Stimulated activated CD4-positive, alpha-beta T cell treated with anti-CD3 and anti-CD28 coated beads, Interleukin-4, amount 100 ng/mL, for 48 hours (primary cell): ENCODE measurements at places on chromosomes 6 and 20.

- DNase-seq = no peak
Observed at GRCh38 chr20:43388268-43389002, 69.3 kb upstream of the SRSF6 start.

GRCh38 chr6:145453376-145453775 lies 281.9 kb downstream of the EPM2A start:
- DNase-seq = no peak

GRCh38 chr6:33676416-33677142 lies 34.9 kb downstream of the UQCC2 start:
- no peak for DNase-seq

DNA sequence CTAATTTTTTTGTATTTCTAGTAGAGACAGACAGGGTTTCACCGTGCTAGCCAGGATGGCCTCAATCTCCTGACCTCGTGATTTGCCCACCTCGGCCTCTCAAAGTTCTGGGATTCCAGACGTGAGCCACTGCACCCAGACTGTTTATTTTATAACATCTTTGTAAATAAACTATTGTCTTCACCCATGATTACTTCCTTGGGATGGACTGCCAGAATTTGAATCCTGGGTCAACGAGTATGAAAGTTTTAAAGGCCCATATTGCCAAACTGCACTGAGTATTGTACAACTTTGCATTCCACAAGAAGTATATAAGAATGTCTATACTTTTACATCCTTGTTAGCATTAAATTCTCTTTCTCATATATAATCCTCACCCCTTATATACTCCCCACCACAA lies 38.6 kb downstream of the ZHX3 start:
- no peak for DNase-seq

DNA sequence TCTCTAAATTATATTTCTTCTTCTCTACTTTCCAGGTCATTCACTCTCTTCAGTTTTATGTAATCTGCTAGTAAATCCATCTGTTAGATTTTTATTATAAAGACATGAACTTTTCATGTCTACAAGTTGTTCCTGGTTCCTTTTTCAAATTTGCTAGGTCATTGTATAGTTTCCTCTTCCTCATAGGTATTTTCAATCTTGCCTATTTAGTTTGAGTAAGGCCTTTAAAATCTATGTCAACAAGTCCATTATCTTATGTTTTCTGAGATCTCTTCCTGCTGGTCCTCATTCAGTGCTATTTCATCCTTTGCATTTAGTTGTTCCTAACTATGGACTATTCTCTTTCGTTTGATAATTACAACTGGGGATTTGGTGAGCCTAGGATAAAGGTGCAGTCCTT lies 11.0 kb downstream of the RRBP1 start:
- no peak for DNase-seq

DNA sequence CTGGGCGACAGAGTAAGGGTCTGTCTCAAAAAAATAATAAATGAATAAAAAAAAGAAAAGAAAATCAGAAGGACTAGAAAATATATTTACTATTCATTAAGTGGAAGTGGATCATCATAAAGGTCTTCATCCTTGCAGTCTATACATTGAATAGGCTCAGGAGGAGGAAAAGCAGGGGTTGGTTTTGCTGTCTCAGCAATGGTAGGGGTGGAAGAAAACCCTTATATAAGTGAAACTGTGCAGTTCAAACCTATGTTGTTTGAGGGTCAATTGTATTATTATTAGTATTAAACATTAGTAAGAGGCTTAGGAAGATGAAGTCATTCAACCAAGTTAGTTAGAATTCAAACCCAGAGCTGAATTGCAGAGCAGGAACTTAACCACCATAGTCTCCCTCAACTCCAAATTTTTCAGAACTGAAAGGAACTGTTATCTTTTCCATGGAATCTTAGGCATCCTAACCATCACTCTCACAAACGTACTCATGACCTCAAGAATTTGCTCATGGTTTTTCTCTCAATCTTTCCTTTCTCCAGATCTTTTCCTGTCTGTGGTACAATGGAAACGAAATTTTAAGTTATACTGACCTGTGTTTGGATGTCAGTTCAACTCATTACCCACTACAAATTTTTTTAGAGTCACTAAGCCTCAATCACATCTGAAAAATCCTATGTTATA lies 7.7 kb upstream of the SMIM13 start:
- DNase-seq = no peak

- DNase-seq = no peak
Observed at GRCh38 chr6:88442737-88443136, 276.6 kb upstream of the CNR1 start.

GRCh38 chr6:146133866-146134265 lies 105.0 kb downstream of the GRM1 start:
- DNase-seq = no peak

DNA sequence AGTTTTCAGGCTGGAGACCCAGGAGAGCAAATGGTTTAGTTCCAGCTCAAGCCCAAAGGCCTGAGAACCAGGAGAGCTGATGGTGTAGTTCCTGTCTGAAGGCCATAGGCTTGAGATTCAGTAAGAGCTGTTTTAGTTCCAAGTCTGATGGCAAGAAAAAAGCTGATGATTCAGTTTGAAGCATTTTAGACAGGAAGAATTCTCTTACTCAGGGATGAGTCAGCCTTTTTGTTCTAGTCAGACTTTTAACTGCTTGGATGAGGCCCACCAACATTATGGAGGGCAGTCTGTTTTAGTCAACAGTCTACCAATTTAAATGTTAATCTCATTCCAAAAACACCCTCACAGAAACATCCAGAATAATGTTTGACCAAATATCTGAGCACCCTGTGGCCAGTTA lies 2.5 kb downstream of the ZSCAN26 start:
- no peak for DNase-seq

- no peak for DNase-seq
Observed at GRCh38 chr20:9078826-9079731, 10.2 kb downstream of the PLCB4 start.

GRCh38 chr6:89302195-89302770 lies 12.8 kb downstream of the GABRR2 start:
- no peak for DNase-seq

DNA sequence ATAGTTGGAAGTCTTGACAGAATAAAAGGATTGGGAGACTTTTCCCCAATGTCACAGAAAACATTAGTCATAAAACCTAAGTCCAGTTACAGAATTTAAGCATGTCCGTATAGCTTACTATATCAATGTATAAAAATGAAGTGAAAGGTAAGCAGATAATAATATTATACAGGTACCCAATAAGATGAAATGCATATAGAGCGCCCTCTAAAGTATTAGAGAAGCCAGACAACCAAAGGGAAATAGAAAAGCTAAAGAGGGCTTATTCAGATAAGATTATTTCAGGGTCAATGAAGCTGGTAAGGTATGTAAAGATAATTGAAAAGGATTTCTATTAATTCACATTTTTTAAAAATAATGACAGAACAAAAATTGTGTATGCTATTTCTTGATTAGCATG lies 947.7 kb upstream of the MAP3K7 start:
- DNase-seq = no peak

DNA sequence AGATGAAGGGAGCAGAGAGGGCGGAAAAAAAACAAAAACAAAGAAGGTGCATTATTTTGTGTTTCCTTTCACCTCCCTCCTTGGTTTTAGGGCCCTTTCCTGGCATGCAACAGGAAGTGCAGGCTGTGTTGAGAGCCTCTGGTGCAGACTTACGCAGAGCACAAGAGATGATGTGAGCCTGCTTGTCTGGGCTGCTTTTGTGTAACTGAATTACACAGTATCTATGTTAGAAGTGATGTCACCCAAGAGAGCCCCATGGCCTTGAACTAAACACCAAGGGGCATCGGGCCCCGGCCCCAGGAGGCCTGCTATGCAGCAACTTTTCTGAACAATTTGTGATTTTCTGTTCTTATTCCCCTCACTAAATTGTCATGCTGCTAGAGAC lies 25.5 kb downstream of the GNAS start:
- DNase-seq = no peak

DNA sequence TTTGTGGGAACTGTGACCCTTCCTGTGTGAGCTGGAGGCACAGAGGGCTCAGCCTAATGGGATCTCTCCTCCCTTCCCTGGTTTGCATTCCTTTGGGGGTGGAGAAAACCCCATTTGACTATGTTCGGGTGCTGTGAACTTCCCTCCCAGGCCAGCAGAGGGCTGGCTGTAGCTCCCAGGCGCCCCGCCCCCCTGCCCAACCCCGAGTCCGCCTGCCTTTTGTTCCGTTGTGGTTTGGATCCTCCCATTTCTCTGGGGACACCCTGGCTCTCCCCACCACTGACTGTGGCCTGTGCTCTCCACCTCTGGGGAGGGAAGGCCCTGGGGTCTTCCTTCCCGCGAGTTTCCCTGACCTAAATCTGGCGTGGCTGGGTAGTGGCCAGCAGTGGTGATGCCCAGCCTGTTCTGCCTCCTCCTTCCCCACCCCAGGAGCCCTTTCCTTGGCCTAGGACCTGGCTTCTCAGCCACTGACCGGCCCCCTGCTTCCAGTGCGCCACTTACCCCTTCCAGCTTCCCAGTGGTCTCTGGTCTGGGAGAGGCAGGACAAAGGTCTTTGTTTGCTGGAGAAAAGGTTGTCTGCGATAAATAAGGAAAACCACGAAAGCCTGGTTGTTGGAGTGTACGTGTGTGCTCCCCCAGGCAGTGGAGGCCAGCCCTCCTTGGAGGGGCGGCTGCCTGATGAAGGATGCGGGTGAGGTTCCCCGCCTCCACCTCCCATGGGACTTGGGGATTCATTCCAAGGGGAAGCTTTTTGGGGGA lies 4.9 kb downstream of the VEGFA start:
- DNase-seq = peak; percentile 63

DNA sequence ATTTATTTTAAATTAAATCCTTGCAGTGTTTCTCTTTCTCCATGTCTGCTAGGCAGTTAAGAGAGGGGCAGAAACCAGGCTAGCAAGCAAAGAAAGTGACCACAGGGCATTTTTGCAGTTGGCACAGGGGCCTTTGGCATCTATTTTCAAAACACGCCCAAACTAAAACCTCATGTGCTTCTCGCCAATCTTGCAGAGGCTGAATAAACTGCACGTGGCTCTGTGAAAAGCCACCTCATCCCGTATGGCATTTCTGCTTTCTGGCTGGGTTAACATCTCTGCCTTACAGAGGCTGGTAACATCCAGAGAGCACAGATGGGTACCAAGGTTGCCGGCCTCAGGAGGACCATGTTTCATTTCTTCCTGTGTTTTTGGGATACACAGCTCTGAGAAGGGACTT lies 54.6 kb downstream of the GJA10 start:
- DNase-seq = no peak

DNA sequence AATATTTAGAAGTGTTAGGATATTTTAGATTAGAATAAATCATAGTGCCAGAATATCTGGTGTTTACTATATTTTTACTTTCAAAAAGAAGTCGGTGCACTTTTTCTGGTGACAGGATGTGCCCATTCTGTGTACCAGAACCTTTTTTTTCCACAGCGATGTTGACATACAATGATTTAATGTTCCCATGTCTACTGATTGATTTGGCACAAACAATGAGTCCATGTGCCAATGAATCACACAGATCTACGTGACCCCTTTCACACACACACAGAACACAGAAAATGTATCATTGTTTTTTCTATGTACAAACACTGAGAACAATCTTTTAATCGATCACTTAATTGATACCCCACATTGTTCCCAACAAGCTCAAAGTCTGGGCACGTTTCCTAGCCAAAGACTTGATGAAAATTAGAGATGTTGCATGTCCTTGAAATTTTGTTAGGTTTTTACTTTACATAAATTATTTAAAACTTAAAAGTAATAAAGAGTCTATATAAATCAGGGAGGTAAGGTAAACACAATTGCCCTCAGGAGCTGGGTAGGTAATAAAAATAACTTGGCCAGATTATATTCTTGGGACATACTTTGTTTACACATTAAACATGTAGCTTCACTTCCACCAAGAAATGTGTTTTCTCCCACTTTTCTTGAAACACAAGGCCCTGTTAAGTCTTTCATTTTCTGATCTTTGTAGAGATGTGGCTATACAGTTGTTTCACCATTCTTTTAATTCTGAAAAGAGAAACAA lies 36.4 kb upstream of the SOX4 start:
- DNase-seq = no peak

- no peak for DNase-seq
Observed at GRCh38 chr6:9455864-9456658, 958.8 kb downstream of the TFAP2A start.

DNA sequence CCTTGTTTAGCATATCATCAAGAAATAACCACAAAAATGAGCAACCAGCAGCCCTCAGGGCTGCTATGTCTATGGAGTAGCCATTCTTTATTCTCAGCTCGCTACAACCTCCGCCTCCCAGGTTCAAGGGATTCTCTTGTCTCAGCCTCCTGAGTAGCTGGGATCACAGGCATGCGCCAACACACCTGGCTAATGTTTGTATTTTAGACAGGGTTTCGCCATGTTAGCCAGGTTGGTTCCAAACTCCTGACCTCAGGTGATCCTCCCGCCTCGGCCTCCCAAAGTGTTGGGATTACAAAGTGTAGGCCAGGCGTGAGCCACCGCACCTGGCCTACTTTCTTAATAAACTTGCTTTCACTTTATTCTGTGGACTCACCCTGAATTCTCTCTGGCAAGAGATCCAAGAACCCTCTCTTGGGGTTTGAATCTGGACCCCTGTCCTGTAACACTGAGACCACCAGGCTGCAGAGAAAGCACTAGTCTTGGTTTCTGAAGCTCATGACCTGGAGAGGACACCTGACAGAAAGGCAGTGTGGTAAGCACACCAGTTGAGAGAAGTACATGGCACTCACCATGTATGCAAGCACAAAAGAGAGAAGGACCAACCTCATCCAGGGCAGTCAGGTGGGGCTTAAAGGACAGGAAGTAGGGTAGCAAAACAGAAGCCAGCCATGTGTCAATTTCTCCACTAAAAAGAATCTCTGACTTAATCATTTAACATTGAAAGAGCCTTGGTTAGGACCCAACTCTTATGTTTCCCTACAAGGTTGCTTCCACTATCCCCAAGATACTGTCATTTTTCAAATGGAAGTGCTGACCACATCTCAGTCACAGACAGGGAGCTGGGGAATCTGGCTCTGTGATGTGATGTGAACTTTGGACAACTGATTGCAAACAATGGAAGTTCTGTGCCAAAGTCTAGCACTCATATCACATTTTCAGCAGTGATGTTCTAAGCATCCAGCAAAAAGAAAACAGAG lies 97.4 kb upstream of the DST start:
- no peak for DNase-seq

DNA sequence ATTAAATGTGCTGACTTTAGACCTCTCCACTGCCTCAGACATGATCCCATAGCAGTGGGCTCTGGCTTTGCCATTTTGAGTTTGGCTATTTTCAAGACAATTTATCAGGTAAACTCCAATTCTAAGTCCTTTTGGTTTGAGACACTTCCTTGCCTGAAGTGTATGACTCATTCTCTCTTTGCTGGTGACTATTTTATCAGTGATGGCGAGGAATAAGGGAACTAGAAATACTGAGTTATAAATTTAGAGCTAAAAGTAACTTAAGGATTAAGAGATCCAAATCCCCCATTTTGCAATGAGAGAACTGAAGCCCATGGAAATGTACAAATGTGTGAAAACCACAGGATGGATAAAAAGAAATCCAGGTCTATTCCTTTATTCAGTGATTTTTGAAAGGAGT lies 30.9 kb upstream of the CD83 start:
- no peak for DNase-seq
